ENCODE measurements at places on chromosomes 3 and 15.

DNA sequence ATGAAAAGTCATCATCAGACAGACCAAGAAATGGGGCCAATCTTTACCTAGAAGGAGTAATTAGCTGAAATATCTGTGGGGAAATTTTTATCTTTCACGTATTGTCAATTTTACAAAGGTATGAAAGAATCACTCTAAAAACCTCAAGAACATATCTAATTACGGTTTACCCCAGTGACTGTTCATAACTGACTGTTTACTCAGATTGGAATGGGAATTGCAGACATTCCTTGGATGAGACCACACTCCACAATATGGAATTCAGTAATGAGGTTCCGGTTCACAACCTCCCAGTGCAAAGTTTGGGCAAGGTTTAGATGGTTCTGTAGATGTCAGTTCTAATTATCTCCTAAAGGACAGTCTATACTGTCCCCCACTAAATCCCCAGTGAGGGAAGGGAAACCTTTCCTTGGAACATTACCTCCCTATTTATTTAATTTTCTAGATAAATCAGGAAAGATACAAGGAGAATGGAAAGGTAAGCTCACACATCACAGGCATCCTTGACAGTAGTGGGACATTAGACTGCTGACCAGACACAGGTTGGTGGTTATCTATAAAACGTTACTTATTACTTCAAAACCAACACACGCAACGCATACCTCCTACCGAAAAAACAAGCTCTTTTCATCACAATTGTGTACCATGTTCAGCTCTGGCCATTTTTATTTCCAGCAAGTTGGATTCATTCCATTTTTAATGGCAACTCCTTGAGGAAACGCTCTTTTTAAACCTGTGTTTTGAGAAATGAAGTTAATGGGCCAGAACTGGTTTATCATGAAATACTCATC is 129.9 kb downstream of the RORA start:
- DNase-seq, result no peak

DNA sequence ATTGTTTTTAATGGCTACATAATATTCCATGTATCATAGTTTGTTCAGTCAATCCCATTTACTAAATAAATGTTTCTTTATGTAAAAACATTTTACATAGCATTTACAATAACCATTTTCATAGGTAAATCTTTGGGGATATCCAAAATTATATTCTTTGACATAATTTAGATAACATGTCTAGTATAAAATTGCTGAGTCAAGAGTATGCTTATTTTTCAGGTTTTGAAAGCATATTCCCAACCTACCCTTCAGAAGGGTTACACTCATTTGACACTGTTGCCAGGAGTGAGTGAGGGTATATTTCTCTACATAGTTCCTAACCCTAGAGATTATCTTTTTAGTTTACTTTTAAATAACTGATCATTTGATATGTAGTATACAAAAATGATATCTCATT is 84.6 kb upstream of the ADAMTSL3 start:
- no peak for DNase-seq

DNA sequence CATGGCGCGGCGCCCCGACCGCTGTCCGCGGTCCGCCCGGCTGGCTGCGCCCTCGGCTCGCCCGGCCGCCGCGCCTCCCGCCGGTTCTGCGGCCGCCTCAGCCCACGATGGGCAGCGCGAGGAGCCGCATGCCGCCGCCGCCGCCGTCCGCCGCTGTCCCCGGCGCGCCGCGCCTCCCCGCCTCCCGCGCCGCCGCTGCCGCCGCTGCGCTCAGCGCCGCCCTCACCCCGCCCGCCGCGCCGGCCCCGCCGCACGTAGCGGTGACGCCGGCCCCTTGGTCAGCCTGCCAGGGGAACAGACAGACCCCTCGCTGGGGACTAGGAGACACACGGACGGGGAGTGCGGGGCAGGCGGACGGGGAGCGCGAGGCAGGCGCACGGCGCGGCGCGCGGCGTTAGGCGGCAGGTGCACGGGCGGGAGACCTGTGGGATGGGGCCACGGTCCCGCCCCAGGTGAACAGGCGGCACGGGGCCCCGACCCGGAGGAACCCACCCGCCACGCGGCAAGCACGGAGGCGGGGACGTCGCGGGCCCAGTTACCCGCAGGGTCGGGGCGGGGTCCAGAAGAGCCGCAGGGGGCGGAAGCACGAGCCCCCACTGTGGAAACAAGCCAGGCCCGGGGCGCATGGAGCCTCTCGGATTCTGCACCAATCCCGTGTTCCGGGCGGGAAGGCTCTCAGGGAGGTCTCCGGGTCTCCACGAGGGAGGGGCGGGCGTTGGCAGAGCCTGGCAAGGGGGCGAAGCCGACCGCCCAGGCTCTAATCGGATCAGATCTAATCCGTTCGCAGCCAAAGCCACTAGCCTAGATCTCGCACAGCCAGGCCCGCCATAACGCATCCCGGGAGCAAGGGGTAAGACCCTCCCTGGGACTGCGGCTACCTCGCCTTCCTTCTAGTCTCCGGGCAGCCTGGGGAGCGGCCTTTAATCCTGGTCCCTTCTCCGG is at the start of gene CSPG5:
CSPG5 (minus strand) TSS at position 175 of the 942 bp plus-strand sequence; CDS start at position 3, 172 bp downstream.
- no peak for DNase-seq

GRCh38 chr3:79202471-79203143 is 565.2 kb downstream of the ROBO1 start:
- no peak for DNase-seq
